ENCODE measurements at places on chromosomes 11 and 22.

DNA sequence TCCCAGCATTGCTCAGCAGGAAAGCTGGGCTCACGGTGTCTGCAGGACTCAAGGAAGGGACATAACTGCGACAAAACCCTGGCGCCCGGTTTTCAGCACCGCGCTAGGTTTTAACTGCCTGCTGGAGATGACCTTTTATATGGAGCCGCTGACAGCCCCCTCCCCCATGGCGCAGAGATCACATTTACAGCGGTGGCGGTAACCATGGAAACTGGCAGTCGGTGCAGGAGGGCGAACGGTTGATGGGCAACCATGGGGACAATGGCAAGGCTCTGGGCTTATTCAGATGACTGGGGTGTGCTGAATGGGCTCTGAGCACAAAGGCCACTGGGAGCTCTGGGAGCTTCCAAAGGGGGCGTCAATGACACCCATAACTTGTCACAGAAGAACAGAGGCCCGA, 37.2 kb downstream of the CELSR1 start:
- DNase-seq = no peak

GRCh38 chr22:43201486-43202219, 14.7 kb upstream of the TTLL12 start:
- DNase-seq = no peak

DNA sequence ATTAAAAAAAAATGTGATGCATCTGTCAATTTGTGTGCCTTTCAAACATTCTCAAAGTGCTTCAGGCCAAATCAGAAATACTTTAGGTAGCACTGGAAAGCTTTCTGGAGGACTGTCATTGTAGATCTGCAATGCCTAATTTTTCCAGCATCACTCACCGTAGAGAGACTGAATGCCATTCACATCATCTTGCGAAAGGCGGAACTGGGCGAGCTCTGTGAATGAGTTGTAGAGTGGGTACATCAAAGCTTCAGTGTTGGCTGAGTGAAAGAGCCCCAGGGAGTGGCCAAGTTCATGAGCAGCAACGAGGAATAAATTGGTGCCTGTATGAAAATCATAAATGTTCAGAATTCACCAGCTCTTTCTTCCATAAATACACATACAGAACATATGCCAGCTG, 4.0 kb downstream of the MMP10 start:
- DNase-seq = no peak

- no peak for DNase-seq
Observed at GRCh38 chr11:85805387-85805786, 5.6 kb downstream of the SYTL2 start.

DNA sequence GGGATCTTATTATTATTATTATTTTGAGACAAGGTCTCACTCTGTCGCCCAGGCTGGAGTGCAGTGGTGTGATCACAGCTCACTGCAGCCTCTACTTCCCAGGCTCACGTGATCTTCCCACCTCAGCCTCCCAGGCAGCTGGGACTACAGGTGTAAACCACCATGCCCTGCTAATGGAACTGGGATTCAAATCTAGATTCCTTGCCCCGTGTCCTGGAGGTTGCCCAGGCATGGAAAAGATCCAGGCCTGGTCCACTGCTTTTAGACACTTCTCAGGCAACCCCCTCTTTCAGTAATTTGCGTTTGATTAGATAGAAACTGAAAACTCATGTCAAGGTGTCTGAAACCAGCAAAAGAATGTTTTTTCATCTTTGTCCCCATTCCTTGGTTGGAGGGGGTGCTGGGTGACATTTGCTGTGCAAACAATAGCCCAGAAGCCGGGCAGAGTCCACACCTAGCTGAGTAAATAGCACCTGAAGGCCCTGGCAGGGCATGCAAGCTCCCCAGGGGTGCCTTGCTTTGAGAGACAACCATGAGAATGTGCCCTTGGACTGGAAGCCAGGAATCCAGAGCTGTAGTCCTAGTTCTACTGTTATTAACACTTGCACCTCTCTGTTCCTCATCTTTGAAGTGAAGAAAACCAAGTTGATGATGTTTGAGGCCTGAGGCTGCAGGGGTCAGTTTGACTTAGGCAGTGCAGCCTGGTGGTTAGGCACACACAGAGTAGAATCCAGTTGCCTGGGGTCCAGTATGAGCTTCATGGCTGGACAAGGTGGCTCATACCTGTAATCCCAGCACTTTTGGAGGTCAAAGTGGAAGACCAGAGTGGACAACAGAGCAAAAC, 19.1 kb upstream of the XBP1 start:
- no peak for DNase-seq

- no peak for DNase-seq
Observed at GRCh38 chr11:115759622-115760460, 255.6 kb upstream of the CADM1 start.

DNA sequence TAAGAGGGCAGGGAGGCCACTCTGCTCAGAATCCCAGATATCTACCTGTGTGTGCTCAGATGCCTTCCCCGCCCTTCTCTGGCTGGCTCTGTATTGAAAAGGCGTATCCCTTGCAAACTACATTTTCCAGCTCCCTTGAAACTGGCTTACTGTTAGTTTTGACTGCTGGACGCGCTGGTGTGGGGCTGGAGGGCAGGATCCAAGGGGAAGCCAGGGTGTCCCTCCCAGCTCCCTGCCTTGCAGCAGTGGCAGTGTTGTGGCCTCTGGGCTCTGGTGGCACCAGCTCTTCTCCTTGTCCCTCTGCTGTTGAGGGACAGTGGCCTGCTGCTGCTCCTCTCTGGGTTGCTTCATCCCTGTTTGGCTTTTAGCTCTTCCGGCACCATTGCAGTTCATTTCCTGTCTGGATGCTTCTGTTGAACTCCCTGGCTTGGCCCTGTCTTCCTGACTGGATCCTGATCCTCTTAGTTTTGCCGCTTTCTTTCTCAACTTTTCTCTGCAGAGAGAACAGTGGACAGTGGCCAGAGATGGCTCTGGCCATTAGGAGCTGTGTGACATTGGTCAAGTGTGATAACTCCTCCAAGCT, 107.1 kb upstream of the PARVA start:
- no peak for DNase-seq

GRCh38 chr11:119416606-119417580, 6.1 kb downstream of the THY1 start:
- no peak for DNase-seq

- DNase-seq = no peak
Observed at GRCh38 chr11:126162306-126163030, 49.0 kb downstream of the RPUSD4 start.

DNA sequence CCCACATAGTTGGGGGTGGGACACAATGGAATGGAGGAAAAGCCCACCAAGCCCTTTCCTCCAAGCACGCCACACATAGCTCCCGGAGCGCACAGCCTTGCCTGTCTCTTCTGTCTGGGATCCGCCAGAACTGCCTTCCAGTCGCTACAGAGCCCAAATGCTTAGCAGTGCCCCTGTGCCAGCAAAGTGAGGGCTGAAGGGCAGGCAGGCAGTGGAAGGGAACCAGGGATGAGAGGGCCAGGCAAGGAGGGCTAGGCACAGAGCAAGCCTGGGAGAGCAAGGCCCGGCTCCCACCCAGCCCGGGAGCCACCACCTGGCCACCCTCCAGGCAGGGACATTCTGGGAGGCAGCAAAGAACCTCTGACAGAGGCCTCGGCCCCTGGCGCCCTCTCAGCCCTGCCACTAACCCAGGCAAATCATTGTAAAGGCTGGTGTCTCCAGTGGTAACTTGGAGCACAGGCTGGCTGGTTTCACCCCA, 32.5 kb downstream of the PPP2R1B start:
- DNase-seq = no peak

DNA sequence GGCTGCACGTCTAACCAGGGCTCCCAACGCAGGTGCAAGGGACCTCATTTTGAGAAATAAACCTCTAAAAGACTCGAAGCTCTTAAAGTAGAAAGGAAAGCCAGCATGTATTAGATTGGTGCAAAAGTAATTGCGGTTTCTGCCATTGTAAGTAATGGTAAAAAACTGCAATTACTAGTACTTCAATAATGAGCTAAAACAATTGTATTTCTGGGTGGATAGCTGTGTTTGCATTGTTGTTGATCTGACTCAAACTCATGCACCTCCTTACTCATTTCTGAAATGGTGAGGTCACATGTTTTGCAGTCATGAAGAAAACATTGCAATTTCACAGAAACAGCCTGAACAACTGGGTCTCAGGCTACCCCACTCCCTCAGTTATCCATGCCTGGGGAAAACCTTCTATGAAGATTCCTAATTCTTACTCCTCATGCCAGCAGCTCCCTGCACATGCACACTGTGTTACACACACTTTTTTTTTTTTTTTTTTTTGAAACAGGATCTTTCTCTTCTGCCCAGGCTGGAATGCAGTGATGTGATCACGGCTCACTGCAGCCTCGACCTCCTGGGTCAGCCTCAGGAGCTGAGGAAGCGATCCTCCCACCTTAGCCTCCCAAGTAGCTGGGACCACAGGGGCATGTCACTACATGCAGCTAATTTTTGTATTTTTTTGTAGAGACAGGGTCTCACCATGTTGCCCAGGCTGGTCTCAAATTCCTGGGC, 24.6 kb downstream of the VWCE start:
- DNase-seq = no peak

- no peak for DNase-seq
Observed at GRCh38 chr22:39309364-39309861, 10.0 kb downstream of the RPL3 start.

DNA sequence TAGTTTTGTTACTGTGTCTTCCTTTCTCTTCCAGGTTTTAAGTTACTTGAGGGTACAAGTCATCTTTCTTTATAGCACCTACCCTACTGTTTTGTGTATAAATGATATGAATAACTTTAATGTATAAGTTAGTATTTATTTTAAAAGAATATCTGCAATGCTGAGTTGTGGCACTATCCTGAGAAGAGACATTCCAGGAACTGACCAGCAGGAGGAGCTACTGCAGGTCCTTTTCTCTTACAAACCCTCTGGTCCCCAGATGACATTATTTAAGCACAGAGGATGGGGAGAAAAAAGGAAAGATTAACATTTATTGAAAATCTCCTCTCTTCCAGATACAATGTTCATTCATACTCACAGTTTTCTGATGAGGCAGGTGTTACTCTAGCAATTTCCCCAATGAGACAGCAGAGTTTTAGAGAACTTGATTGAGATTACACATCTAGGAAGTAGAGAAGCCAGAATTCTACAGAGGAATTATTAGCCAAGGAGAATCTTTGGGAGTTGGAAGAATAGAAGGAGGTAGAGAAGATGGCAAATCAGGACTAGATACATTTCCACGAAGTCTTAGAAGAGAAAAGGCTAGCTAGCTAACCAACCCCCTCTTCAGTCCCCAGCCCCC, 541.2 kb upstream of the API5 start:
- no peak for DNase-seq

GRCh38 chr11:45169310-45170072, 23.1 kb downstream of the PRDM11 start:
- no peak for DNase-seq
